ENCODE measurements at places on chromosomes 3 and 15.

DNA sequence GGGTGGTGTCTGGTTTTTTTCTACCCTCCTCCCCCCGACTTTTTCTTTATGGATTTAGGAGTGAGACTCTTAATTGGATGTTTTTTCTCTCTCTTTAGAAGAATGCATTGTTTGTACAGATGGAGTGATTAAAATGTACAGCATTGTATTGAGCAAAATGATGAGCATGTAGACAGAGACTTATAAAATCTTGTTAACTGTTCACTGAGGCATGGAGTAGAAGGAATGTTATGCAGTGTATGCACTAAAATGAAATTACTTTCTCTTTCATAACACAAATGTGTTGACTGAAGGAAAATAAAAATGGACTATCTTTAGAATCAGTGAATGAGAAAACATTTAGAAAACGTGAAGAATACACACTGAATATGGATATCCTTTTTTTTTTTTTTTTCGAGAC is 39.8 kb downstream of the ZFAND6 start:
- DNase-seq = no peak

GRCh38 chr15:38687340-38687739 is 122.7 kb upstream of the RASGRP1 start:
- DNase-seq = no peak

GRCh38 chr3:197175503-197175902 is 122.9 kb downstream of the DLG1 start:
- DNase-seq = no peak

DNA sequence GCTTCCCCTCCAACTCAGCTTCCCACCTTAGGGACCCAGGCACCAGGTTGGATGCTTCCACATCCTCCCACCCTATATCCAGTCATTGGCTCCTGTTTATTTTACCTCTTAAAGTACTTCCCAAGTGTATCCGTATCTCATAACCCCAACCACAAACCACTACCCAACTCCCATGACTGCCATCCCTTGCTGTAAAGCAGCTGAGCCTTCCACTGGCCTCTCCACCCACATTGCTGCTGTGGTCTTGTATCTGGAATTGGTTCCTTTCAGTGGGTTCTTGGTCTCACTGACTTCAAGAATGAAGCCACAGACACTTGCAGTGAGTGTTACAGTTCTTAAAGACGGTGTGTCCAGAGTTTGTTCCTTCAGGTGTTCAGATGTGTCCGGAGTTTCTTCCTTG is 79.8 kb upstream of the HRH1 start:
- no peak for DNase-seq

DNA sequence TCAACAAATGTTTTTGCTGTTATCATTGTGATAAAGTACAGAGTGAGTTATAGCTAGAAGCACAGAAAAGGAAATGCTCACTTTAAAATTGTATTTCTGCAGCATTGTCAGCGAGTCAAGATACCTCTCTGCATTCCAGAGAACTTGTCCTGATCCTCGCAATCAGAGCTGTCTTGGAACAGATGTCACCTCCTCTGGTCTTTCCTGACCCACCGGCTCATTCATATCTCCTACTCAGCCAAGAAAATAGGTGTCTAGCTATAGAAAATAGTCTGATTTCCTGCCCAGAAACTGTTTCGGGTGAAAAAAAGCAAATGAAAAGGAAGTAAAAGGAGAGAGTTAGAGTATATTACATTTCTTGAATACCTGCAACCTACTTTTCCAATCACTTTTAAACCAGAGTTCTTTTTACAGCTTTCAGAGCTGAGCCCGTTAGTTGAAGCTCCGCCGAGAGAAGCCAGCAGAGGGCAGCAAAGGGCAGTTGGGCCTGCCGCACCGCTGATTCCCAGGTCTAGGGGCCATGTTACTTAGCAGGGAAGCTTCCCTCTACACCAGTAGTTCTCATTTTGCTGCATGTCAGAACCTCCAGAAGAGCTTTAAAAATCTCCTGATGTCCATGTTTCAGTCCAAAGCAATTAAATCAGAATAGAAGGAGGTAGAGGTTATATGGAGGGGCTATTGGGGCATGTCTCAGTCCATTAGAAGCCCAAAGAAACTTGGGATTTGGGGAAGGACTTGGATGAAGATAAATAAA is 185.7 kb upstream of the THRB start:
- peak; percentile 28 for DNase-seq

DNA sequence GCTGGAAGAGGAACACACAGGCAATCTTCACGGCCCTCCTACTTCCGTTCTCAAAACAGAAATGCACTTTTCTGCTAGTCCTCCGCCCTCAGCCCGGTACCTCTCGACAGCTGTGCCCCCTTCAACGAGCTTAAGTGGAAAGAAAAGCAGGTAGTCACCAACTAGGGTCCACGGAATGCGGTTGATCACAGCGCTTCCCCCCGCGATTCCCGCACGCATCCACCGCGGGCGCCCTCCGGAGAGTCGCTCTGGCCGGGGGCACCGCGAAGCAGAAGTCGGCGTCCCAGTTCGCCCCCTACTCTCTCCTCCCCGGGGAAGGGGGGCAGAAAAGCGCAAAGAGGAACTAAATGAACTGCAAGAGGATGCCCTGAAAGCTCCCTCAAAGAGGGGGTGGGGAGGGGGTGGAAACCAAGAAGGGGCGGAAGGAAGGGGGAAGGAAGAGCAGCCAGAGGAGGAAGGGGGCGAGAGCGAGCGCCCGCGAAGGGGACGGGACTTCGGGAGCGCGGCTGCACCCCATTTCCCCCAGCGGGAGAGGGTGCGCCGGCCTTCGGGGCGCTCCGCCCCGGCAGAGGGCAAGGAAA is 738 bp downstream of the ACAP2 start:
- peak; percentile 57 for DNase-seq

- DNase-seq = no peak
These were observed 51.7 kb upstream of the HES1 start for GRCh38 chr3:194084284-194084683.

DNA sequence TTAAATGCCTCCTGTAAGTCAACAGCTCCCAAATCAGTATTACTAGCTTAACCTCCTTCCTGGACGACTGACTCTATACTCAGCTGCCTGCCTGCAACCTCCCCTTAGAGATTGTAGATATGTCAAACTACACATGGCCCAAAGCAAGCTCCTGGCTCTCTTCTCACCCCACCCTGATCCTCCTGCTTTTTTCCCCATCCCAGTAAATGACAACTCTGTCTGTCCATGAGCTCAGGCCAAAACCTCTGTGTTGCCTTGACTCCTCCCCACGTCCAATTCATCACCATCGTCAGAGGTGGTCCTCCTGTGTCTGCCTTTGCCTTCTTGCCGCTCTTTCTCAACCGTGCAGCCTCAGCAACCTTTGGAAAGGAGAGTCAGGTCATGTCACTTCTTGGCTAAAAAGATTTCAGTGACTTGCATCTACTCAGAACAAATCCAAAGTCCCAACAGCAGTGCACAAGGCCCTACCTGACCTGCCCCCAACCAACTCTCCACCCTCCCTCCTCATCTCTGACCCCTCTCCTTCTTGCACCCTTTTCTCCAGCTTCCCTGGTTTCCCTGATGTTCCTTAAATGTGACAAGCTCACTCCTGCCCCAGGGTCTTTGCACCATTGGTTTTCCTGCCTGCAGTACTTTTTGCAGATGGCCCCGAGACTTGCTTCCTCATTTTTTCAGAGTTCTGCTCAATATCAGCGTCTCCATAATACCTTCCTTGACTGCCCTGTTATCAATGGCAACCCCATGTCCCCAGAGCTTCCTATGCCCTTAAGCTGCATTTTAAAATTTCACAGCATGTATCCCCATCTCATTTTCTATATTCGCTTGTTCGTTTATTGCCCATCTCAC is 52.8 kb downstream of the LSM3 start:
- no peak for DNase-seq

GRCh38 chr3:71917545-71917944 is 132.6 kb upstream of the PROK2 start:
- peak; percentile 45 for DNase-seq

GRCh38 chr3:52483577-52484381 is 11.4 kb upstream of the STAB1 start:
- peak; percentile 61 for DNase-seq

Measured in pons (tissue), 1 donor.